ENCODE measurements at places on chromosomes 4 and X. TPM values are rescaled to one million over a fixed set of nuclear protein-coding genes. Genes with fewer than 3 reads are reported as not detected.

DNA sequence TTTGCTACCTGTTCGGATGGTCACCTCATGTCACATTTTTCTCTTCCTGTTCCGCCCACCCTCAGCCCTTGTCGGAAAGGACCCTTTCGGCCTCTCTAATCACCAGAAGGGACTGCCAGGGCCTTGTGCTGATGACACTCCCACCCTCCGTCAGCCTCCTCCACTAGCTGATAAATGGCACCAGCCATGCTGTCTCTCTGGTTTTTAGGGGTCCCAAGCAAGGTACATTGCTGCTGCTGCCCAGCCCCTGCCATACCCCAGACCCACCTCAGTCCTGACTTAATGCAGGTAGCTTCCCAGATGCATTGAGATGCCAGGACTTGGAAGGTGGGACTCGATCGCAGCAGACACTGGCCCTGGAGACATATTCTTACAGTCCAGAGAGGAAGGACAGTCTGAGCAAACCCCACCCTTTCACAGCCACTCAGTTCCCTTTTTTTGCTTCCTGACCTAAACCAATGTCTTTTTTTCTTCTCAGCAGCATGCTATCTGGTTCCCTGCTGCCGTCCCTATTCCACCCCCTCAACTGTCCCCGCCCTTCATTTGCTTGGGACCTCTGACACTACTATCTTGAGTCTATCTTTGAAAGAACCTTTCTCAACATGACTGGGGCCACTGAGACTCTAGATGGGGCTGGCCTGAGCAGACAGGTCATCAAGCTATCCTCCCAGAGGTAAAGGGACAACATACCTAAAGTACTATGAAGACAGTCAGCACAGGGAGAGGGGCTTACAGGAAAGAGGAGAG, at the start of gene BTK:
TSS of gene BTK (minus strand) at position 397 of the 747 bp plus-strand sequence. CDS start 10,907 bp downstream, outside the sequence.
- no peak within 1 kb of the TSS for H3K4me3 ChIP-seq
- H3K4me1 ChIP-seq, result no peaks in the 10 kb centered on the region
- H3K27me3 ChIP-seq, result no peaks in the 10 kb centered on the region
- DNase-seq, result no peak
- H3K27ac ChIP-seq, result peak within 1 kb of the TSS; percentile 17

DNA sequence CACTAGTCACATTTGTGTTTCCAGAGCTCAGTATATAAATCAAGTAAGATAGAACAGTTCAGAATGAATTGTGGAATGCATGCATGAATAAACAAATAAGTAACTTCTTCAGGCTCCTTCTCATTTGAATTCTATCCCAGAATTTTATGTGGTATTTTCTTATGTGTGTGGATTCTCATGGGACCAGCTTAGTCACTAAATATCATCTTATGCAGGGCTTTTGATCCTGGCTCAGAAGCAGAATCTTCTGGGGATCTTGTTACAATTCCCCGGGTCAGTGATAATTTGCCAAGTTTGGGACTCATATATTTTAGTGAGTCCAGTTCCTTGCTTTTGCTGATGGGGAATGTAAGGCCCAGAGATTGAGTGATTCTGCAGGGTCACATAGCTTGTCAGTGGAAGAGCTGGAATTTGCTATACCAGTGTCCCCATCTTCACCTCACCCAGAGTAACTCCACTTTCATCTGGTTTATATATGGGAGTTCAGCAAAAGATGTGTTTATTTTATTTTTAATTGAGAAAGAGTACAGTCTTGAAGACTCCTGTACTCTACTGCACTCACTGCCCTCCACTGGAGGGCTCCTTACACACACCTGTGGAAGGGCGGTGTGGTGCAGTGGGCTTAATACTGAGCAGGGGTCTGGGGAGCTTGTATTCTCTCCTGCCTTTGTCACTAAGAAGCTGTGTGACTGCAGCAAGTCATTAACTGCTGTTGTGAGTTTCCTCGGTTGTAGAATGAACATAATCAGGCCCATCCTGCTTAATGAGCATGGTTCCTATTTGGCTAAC, 198.2 kb upstream of the CXorf66 start:
- peaks cover 4% of the 10 kb centered on the region for H3K27me3 ChIP-seq
- no peaks in the 10 kb centered on the region for H3K36me3 ChIP-seq
- no peak overlapping the region for H3K4me3 ChIP-seq
- H3K27ac ChIP-seq, result no peak overlapping the region
- no peaks in the 10 kb centered on the region for H3K4me1 ChIP-seq

DNA sequence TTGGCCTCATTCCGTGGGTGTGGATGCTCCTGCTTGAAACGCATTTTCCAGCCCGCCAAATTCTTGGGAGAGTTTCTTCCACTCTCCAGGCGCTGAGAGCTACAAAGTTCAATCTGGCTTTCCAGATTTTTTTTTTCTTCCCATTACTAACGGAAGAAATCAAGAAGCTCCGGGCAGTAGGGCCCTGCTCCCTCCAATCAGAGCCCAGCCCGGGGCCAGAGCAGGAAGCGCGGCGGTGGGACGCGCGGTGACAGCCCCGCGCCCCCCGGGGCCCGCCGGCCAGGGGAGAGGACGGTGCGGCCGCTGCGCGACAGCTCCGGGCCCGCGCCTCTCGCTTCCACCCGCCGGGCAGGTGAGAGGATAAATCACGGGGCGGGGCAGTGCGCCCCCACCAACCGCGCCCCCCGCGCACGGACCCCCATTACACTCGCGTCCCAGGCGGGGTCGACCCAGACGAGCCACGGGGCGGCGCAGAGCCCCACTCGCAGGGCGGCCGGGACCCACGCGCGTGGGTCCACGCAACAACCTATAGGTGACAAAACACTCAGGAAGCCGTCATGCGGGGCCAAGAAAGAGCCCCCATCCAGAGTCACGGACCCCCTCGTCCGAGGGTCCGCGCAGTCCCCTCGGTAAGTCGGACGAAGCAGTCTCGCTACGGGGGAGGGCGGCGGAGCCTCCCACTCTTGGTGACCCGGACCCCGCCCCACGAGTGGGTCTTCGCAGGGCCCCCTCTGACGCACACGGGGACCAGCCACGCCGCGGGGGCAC, 868 bp downstream of the AFAP1 start:
- peak overlapping the region; percentile 72 for H3K27ac ChIP-seq
- H3K36me3 ChIP-seq, result no peaks in the 10 kb centered on the region
- H3K4me1 ChIP-seq, result no peaks in the 10 kb centered on the region
- peak; percentile 69 for DNase-seq
- peak overlapping the region; percentile 89 for H3K4me3 ChIP-seq
- no peaks in the 10 kb centered on the region for H3K27me3 ChIP-seq

DNA sequence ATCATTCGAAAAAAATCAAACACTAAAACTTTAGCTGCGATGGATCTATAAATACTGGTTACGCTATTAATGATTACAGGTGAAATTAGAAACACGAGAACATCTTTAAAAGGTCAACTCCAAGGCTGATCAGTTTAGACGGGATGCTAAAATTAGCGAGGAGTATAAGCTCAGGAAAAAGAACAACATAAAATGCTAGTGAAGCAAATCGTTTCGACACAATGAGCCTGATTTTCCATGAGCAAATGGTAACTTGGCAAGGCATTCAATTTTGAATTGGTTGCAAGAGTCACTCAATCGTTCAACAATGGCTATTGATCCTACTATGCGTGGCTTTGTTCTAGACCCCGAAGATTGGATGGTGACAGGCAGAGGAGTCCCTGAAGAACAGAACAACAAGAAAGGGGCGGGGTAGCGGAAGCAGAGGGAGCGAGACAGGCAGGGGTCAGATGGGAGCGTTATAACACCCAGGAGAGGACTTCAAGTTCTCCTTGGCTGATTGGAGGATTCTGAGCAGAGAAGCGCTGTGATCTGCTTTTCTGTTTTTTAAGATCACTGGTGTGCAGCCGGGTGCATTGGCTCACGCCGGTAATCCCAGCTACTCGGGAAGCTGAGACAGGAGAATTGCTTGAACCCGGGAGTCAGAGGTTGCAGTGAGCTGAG, 146.5 kb downstream of the RBM47 start:
- no peaks in the 10 kb centered on the region for H3K27me3 ChIP-seq
- no peak overlapping the region for H3K4me3 ChIP-seq
- no peaks in the 10 kb centered on the region for H3K4me1 ChIP-seq
- no peak for DNase-seq

GRCh38 chr4:142844782-142845181, 1.3 kb downstream of the INPP4B start:
- H3K36me3 ChIP-seq, result no peaks in the 10 kb centered on the region
- H3K27me3 ChIP-seq, result peaks cover 21% of the 10 kb centered on the region
- no peak for DNase-seq
- no peaks in the 10 kb centered on the region for H3K4me1 ChIP-seq
- H3K27ac ChIP-seq, result no peak overlapping the region
- H3K4me3 ChIP-seq, result no peak overlapping the region

DNA sequence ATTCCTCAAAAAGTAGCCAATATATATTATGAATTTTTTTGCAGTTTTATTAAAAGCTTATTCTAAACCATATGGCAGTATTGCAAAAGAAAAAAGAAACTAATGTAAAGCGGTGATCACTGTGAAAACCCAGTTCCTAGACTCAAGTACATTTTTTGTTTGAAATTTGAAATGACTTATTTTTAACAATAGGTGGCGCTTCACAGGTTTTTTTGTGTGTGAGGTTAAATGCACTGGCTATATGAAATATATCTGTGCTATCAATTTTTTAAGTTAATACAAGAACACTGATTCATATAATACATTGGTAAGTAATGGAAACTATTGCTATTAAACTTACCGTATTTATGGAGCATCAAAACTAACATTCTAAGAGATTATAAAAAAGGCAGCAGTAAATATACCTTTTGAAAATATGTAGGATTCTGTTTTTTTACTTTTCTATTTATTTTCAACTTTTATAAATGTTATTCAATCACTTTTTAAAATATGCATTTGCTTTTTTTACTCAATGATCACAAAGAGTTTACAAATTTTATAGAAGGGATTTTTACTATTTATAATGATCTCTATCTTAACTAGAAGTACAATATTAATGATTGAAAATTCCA, 5.6 kb upstream of the SPRY1 start:
- no peaks in the 10 kb centered on the region for H3K27me3 ChIP-seq
- H3K4me1 ChIP-seq, result peaks cover 2% of the 10 kb centered on the region
- no peak overlapping the region for H3K4me3 ChIP-seq
- no peak for DNase-seq
- H3K36me3 ChIP-seq, result no peaks in the 10 kb centered on the region

DNA sequence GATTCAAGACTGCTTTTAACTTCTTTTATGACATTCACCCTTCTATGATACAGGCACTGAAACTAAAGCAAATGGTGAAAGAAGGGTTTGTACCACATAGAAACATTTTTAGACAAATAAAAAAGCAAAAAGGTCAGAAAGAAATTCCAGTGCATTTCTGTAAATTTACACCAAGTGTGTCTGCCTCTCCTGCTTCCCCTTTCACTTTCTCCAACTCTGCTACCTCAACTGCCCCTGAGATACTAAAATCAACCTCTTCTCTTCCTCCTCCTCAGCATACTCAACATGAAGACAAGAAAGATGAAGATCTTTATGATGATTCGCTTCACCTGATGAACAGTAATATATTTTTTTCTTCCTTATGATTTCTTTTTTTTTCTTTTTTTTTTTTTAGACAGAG, 187.9 kb downstream of the LRBA start:
- no peaks in the 10 kb centered on the region for H3K4me1 ChIP-seq
- H3K27me3 ChIP-seq, result no peaks in the 10 kb centered on the region
- no peak overlapping the region for H3K4me3 ChIP-seq
- H3K36me3 ChIP-seq, result peaks cover 5% of the 10 kb centered on the region
- no peak for DNase-seq

DNA sequence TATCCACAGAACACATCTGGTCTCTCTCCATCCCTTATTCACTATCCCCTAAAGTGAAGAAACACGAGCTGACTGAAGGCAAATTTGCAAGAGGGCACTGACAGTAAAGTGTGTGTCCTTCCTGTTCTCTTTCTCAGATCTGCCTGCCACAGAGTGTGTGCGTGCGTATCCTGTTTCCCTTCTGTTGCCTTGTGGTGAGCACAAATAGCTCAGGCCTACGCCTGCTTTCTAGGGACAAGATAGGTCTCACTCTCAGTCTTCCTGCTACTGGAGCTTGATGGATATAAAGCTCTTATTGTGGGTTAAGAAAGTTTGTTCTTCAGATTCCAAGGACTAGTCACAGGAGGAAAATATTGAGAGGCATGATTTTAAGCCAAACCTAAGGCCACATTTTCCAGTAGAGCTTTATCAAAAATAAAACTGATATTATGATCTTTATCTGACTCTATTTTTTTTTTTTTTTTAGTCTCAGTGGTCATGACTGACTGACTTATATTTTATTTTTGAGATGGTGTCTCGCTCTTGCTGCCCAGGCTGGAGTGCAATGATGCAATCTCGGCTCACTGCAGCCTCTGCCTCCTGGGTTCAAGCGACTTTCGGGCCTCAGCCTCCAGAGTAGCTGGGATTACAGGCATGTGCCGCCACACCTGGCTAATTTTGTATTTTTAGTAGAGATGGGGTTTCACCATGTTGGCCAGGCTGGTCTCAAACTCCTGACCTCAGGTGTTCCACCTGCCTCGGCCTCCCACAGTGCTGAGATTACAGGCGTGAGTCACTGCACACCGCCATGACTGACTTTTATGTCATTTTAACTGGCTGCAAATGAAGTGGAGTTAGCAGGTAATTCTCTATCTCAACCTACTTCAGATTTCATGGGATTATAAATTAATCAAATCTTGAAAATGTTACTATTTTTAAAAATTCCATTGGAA, 140.3 kb upstream of the SH3RF1 start:
- H3K36me3 ChIP-seq, result peaks cover 3% of the 10 kb centered on the region
- no peaks in the 10 kb centered on the region for H3K27me3 ChIP-seq

Gene DDX53
- not detected for total RNA-seq

Gene GRIA3
- 2.0 TPM for total RNA-seq

Gene DOK7
- 2.7 TPM for total RNA-seq
